Inflammatory macrophage treated with lipopolysaccharide for 4 hours (primary cell): ENCODE measurements at places on chromosomes 2 and 18.

- no peak for DNase-seq
Observed at GRCh38 chr18:57764995-57765394, 38.1 kb downstream of the ATP8B1 start.

GRCh38 chr2:221549143-221549542, 23.0 kb downstream of the EPHA4 start:
- DNase-seq: no peak

DNA sequence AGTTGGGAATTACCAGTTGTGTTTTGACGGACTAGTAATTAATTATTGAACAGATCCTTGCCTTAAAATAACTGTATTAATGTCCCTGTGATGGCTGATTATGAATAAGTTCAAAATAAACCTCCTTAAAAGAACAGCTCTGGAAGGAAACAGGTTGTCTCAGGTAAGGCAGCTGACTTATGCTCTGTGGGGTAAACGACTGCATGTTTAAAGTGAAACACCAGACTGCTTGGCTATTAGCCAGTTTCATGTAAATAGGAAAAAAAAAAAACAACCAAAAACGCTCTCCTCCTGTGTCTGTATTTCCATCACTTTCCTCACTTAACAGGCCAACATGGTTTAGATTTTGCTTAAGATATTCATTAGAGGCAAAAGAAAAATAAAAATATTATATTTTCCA, 243.6 kb downstream of the TMEM182 start:
- no peak for DNase-seq

DNA sequence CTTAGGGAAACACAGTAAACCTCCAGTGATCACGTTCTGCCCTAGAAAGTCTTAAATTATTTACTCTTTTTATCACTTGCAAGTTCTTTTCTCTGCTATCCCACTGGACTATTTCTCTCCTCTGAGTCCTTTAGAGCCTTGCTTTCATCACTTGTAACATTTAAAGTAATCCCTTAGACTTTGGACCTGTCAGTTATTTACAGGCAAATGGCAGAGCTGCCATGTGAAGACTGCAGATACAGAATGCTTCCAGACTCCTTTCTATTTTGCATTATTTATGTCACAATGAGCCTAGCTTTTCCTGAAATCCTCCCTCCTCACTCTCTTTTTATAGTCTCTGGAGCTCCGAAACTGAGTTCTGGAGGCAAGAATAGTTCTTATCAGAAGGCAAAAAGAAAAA, 325.6 kb upstream of the TRIB2 start:
- DNase-seq: no peak

- DNase-seq: no peak
Observed at GRCh38 chr18:21896732-21897336, 156.2 kb downstream of the MIB1 start.

DNA sequence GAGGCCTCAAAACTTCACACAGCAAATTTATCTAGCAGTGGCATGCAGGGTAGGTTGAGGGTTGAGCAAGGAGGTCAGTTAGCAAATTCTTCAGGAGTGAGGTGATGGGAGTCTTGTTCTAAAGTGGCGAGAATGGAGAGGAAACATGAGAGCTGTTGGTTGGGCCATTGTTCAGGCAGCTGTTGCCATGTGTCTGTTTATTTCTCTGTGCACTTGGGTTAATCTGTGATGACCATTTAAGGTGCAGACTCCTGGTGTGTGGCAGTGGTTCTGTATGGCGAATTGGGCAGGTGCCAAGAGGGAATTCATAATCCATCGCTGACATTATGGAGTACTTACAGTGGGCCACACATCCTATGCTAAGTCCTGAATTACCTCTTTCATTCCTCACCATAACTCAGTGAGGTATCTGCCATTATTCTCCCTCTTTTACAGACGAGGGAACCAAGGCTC, 30.4 kb downstream of the TMEM178A start:
- DNase-seq: no peak

DNA sequence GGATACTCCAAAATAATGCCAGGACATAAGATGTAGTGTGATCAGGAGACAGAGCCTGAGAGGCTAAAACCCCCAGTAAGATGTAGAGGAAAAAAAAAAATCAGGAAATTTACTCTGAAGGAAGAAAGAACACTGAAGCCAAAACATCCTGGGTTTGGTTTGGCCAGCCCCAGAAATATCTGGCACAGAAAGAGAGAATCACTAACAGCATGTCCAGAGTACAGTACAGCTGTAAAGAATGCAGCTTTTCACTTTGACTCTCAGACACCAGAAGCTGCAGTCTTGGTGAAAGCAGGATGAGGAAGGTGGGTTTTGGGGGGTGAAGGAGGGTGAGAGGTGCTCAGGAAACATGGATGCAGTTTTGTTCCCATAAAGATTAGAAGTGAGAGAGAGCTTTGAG, 1577.7 kb upstream of the ACVR2A start:
- DNase-seq: no peak

GRCh38 chr2:180021850-180022249, 14.8 kb upstream of the CWC22 start:
- DNase-seq: no peak
